ENCODE measurements at places on chromosomes 3 and 15.

DNA sequence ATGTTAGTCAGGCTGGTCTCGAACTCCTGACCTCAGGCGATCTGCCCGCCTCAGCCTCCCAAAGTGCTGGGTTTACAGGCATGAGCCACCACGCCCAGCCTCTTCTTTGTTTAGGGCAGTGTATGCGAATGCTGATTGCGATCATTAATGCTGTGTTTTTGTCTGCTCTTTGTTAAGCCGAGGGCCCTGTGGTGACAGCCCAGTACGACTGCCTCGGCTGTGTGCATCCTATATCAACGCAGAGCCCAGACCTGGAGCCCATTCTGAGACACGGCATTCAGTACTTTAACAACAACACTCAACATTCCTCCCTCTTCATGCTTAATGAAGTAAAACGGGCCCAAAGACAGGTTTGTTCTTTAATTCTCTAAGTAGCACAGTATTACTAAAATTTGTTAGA, 7.8 kb downstream of the KNG1 start:
- DNase-seq = no peak

DNA sequence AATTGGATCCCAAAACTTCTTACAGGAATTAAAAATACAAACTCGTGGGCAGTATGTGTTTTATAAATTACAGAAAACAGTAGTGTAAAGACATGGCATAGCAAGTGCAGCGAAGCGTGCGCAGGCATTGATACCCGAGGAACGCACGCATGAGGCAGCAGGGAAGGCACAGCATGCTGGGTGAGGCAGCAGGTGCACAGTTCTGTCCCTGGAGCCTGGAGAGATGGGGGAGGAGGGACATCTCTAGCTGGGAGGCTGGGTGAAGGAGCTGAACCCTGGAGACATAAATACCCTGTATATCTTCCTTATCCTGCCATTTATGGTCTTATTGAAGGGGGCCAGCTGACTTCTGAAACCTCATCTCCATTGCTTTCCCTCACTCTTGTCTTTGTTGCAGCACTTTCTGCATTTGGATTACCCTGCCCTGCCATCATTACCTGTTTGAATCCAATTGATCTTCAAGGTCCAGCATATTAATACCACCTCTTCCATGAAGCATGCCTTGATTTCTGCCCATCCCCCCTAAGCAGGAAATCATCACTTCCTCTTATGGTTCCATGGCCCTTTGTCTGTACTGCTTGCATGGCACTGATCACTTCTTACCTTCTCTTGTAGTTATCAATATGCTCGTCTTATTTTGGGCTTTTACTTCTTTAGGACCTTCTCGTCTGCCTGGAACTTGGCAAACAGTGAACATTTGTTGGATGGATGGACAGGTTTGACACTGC, 20.5 kb downstream of the LPP start:
- no peak for DNase-seq

DNA sequence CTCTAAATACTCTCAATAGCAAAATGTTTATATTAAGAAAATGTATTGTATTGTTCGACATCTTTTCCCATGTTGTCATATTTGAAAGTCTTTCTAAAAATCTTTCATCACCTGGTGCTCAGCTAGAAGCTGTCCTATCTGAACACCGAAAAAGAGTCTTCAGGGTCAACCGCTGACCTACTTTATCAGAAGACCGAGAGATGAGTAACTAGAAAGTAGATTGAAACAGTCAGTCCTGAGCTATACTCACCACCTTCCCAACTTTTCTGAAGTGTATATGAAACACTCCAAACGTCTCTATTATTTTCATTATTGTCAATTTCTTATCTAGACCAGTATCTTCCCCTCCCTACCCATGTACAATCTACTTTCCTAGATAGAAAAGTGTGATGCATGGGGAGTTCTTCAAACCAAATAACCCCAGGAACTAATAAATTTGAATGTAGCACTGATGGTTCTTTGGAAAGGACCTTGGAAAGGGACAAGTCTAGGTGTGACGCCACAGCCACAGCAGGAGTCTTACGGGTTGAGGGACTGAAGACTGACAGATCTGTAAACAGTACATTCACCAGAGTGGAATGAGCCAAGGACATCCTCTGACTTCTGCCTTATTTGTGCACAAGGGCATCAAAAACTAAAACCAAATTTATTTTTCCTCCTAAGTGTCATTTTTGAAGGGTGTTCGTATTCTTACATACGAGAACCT, 58.6 kb downstream of the TMOD3 start:
- DNase-seq = no peak

DNA sequence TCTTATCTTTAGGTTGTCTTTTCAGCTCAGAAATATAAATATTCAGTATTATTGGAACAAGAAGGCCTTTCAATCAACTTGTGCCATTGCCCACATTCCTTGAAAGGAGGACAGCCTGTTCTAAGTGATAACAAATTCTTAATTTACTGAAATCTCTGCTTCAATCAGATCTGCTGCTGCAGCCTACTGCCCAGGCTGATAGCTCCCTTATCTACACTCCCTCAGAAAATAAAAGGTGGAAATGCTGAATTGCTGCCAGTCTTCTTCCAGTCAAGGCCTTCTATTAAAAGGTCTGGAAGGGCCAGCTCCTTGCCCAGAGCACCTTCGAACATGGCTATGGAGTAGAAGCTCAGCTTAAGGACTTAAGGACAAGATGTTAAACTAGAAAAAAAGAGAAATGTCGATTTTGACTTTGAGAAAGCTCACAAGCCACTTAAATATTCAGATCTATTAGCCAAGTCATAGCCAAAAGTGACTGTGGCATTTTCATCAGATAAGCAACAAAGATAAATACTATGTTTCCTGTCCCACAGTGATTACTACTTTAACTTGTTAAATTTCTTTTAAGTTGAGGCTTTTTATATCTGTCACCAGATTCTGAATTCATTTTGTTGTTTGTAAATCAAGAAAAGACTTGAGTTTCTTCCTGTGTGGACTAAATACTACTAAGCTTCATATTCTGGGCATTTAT, 480.5 kb upstream of the CBLB start:
- DNase-seq = no peak

DNA sequence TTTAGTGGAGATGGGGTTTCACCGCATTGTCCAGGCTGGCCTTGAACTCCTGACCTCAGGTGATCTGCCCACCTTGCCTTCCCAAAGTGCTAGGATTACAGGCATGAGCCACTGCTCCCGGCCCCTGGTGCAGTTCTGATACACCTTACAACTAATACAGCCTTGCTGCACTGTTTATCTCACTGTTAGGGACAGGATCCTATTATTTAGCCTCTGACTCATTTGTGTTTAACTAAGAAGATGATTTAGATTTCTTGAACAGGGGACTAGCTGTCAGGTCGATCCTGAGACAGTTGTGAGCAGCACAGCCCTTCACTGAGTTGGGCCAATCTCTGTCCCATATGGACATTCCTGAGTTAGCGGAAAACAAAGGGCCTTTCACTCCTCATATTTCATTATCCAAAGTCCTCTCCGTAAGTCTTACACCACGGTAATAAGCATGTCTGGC, 19.2 kb downstream of the GYG1 start:
- no peak for DNase-seq

GRCh38 chr15:41872166-41872747, 21.6 kb downstream of the SPTBN5 start:
- DNase-seq = no peak

GRCh38 chr3:54053211-54053610, 69.1 kb upstream of the CACNA2D3 start:
- DNase-seq = no peak

DNA sequence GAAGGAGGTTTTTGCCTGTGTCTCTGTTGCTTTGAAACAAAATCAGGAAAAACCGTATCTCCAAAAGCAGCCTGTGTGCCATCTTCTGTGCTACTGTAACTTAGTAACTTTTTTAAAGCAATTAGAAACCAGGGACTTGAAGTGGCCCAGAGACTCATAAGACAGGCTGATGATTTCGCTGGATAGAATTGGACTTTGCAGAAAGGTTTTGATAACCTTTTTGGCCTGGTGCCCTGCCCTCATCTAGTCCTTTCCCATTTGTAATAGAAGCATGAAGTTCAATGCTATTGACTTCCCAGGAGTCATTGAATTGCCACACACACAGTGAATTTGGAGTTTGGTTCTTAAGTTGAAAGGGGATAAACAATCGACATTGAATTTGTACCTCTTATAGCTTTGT, 157.2 kb downstream of the PTPRG start:
- no peak for DNase-seq

- DNase-seq = no peak
Observed at GRCh38 chr3:63927422-63928280, 15.5 kb upstream of the SCAANT1 start.

DNA sequence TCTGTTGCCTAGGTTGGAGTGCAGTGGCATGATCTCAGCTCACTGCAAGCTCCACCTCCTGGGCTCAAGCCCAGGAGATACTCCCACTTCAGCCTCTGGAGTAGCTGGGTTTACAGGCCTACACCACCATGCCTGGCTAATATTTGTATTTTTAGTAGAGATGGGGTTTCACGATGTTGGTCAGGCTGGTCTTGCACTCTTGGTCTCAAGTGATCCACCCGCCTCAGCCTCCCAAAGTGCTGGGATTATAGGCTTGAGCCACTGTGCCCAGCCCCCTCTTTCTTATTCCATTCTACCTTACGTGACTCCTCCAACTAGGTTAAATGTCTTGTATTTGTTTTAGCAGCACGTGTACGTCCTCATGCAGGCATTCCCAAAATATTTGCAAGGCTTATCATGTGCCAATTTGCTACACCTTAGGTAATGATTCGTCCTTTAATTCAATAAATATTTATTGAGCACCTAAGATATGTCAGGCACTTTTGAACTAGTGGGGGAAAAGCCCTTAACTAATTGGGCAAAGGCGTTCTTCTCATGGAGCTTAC, 14.9 kb upstream of the MAGI1 start:
- DNase-seq = no peak

DNA sequence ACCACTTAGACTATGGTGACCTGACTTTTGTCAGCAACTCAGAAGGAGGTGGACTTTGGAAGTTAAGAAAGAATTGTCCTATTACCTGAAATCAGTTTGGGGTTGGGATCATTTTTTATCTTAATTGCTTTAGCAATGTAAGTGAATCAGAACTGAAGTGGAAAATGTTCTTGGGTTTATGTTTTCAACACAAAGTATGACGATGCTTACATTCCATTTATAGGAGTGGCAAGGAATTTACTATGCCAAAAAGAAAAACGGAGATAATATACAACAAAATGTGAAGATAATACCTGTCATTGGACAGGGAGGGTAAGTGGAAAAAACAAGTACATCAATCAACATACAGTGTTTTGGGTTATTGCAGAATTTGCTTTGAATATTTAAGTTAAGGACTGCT, 116.1 kb downstream of the PDE8A start:
- DNase-seq = no peak

DNA sequence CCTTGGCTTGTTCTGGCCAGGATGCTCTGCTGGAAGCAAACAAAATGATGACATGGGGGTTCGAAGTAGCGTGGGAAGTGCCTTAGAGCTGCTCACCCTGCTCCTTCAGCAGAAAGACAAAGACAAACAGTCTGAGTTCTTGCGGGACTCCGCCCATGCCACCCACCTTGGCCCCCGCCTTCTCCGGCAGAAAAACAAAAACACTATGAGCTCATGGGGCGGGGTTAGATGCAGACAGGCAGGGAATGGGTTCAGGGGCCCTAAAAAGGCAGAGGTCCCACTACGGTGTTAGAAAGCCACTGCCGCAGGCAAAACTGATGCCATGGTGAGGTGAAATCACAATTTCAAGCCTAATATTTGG, 9.7 kb upstream of the NCKIPSD start:
- DNase-seq = peak; percentile 23

DNA sequence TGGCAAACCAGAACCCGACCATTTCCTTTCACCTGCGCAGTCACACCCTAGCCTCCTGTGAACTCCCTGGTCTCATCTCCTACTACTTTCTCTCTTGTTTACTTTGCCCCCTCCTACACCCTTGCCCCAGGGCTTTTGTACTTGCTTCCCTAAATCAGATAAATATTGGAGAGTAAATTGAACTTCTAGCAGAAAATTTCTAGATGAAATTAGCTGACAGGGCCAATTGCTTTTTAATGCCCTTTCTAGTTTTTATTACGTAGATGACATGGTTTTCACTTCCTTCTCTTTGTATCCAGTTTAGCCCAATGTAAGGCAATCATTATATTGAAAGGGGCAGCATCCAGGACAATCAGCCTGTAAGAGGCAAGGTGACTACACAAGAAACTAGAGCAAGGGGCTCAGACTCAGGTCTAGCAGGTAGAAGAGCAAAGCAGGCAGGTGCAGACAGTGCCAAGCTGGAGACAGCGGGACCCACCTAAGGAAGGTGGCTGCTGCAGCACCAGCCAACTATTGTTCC, 56.2 kb upstream of the TOPAZ1 start:
- no peak for DNase-seq
